ENCODE measurements at places on chromosomes 12 and 14. TPM values are rescaled to one million over a fixed set of nuclear protein-coding genes. Genes with fewer than 3 reads are reported as not detected.

HOXC9 gene
- total RNA-seq: 1.2 TPM

GRCh38 chr12:114555451-114555850, 128.5 kb downstream of the TBX3 start:
- ATAC-seq: no peak

STAB2 gene
- total RNA-seq: 0.16 TPM

DNA sequence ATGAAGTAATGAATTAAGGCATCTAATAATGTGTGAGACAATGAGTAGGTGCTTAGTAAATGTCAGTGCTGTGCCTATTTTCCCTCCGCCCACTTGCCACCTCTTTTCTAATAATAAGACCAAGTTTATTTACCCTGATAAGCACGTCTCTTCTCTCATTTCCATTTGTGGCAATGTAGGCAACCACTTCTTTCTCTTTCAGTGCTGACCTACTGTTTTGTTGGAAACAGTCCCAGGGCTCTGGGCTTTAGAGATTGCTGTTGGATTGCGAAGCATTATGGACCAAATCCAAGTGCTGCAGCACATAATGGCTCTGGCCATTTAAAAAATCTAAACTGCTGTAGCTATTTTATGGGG, 141.3 kb upstream of the PLEKHG7 start:
- peak; percentile 25 for ATAC-seq

Measured in esophagus mucosa (tissue), 1 donor.